Stimulated activated CD4-positive, alpha-beta T cell treated with anti-CD3 and anti-CD28 coated beads, Interleukin-15, amount 100 ng/mL, for 48 hours (primary cell): ENCODE measurements at places on chromosomes 2 and 18.

DNA sequence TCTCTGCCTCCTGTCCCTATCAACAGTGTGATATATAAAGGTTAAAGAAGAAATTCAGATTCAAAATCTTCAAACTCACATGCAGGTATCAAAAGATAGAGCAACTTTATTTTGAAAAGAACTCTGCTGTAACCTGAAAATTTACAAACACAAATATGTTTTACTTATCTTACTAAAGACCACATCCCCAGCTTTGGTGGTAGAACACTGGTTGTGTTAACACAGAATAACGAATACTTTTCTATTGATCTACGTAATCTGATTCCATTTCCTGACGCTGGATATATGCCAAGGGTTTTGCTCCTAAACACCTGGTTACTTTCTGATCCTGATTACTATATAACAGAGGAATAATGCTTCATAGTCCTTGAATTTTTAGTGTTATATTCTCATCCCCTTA lies 23.1 kb upstream of the SLC39A10 start:
- DNase-seq: no peak

DNA sequence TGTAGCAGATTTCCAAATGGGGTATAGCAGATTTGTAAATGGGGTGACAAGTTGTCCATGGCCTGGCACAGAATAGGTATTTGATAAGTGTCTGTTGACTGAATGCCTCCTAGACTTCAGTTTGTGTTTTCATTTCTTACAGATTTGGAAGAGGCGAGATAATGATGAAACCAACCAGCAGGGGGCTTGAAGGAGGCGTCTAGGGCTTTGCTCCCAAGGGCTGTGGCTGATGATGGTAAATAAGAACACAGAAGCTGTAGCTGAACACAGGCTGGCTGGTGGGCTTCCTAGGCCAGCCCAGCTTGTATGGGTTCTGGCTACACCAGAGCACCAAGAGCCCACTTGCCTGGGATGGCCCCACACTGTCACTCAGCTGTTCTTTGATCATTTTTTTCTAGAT lies 19.4 kb downstream of the SFTPB start:
- DNase-seq: no peak

GRCh38 chr2:139055202-139055601 lies 275.0 kb upstream of the NXPH2 start:
- no peak for DNase-seq

GRCh38 chr2:204261846-204262245 lies 283.4 kb upstream of the PARD3B start:
- DNase-seq: no peak

GRCh38 chr2:27806311-27807059 lies 35.0 kb downstream of the MRPL33 start:
- no peak for DNase-seq

- no peak for DNase-seq
These were observed 140.9 kb downstream of the CAPN13 start for GRCh38 chr2:30666266-30666874.

DNA sequence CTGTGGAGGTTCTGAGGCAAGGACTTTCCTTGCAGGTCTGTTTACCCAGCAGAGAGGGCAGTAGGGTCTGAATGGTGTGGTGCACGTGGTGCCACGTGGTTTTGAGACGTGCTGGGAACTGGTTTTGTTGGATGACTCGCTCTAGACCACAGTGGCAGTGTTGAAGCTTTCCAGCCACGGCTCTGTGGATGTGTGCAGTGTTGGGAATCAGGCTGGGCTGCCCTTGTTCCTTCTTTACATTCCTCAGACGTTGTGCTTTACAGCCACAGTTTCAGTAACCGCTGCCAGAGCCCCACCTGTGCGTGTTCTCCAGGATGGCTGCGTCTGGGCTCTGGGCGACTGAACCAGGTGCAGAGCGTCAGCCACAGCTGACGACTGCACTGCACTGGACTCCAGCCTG lies 8.2 kb downstream of the CTDP1 start:
- no peak for DNase-seq

GRCh38 chr2:235920216-235920865 lies 247.8 kb downstream of the GBX2 start:
- DNase-seq: no peak

GRCh38 chr2:46913471-46914381 lies 1.9 kb downstream of the MCFD2 start:
- no peak for DNase-seq

GRCh38 chr2:54605836-54606235 lies 117.6 kb upstream of the EML6 start:
- no peak for DNase-seq

GRCh38 chr2:60852282-60852860 lies 29.0 kb upstream of the REL start:
- no peak for DNase-seq

DNA sequence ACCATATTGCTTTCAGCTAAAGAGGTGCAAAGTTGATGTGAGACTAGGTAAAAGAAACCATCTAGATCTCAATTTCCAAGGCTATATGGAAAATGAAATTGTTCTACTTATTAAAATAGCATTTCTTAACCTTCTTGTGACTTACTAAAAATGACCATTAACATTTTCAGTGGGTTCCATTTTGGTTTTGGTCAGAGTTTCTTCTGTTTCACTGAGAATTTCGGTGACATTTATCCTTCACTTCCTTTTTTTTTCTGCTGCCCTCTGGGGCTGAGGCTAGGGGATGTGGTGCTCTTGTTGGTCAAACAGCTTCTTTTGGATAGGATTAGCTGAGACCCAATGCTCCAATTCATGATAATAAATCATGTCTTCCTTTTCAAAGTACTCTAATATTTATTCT lies 44.3 kb upstream of the REL start:
- no peak for DNase-seq

DNA sequence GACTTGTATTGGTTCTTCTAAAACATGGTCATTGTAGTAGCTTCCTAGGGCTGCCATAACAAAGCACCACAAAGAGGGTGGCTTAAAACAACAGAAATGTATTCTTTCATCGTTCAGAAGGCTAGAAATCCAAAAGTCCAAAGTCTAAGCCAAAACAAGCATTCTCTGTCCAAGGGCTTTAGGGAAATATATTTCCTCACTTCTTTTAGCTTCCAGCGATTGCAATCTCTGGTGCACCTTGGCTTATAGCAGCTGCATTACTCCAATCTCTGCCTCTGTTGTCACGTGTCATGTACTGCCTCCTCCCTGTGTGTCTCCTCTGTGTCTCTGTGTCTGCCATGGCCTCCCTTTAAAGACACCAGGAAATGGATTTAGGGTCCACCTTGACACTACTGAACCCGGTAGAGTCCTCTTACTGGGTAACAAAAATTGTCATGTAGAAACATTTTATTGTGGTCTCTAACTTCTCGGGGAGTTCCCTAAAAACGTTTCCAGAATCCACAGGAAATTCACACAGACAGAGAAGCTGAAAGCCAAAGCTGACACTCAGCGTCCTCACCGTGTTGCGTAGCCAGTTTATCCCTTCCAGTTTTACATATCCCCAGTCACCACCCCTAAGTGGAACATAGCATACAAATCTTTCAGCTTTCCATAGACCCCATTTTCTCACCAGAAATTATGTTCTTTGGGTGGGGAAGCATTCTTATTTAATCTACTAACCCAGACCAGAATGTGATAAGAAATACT lies 20.7 kb upstream of the TTN start:
- DNase-seq: no peak

DNA sequence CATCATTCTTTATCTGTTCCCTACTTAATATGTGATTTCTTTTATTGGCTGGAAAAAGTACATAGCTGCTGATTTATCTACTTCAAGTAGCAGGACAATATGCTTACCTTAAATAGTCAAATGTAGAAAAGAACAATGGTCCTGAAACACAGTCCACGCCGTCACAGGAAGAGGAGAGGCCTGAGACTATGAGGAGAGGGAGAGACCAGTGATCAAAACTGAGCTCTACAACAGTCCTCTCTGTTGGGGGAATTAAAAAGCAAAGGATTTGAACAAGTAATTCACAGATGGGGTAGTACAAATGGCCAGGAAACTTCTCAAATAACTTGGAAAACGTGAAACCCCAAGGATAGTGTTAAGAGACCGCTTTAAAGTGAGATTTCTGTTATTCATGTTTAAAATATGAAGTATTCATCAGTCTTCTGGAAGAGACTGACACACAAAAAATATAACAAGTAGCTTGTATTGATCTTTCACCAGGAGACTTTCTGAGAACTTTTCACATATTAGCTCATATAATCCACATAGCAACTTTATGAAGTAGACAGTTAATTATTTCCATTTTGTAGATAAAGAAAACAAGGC lies 20.2 kb downstream of the SCYGR8 start:
- DNase-seq: no peak

DNA sequence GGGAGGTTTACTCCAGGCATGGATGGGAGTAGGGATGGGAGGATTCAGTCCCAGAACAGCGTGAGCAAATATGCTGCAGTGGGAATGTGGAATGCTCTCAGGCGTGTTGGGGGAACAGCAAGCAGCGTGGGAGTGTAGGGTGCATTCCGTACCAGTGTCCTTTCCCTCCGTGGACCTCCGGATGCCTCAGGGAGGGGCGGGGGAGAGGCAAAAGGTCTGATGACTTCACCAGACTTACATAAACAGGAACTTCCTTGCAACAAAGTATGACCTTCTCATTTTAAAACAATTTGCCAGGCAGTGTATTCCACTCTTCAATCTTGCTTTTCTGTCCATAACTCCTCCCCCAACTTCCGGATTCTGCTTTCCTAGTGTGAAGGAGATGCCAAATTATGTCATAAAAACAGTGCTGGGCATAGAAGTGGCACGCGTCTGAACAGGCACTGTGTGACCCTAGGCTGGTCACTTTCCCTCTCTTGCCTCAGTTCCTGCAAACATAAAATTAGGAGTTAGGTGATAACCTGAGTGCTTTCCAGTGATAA lies 36.9 kb downstream of the RPL37A start:
- no peak for DNase-seq

DNA sequence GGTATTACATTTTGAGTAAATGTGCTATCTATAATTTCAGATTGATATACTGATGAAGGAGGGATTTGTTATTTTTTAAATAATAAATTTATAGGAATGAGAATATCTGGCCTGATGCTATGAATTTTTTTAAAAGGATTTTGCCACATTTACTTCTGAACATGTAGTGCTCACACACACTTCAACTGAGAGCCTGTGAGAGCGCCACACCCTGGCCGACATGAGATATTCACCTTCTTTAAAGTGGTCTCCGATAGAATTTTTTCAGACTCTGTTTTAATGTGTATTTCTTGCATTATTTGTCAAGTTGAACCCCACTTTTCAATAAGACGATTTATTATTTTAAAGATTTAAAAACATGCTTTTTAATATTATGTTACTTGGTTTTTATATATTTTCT lies 813.3 kb downstream of the DCC start:
- no peak for DNase-seq

GRCh38 chr2:31014516-31014915 lies 123.7 kb downstream of the GALNT14 start:
- DNase-seq: no peak

- no peak for DNase-seq
These were observed 100.9 kb downstream of the DPP10 start for GRCh38 chr2:114543236-114543766.

DNA sequence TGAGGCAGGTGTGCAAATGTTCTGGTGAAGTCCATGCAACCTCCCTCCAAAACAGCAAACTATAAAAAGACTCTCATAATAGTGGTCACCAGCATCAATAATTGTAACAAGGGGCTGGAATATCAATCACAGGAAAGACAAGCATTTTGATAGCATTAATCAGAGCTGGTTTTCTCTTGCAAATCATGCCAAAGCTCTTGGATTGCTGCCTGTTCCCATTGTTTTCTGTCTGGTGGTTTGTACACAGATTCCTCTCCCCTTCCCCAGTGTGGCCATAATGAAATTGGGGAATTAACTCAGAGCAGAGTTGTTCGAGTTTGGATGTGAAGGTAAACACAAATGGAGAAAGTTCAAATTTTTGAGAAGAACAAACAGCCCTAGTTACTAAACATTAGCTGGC lies 134.2 kb downstream of the CDCA7 start:
- DNase-seq: no peak

GRCh38 chr2:26191316-26192159 lies 18.6 kb downstream of the GAREM2 start:
- DNase-seq: no peak

- no peak for DNase-seq
These were observed 6.5 kb upstream of the PPP3R1 start for GRCh38 chr2:68258851-68259250.

- DNase-seq: no peak
These were observed 1.7 kb downstream of the EGR4 start for GRCh38 chr2:73291461-73292315.

- DNase-seq: no peak
These were observed 2786.5 kb downstream of the RPIA start for GRCh38 chr2:91477731-91478672.

DNA sequence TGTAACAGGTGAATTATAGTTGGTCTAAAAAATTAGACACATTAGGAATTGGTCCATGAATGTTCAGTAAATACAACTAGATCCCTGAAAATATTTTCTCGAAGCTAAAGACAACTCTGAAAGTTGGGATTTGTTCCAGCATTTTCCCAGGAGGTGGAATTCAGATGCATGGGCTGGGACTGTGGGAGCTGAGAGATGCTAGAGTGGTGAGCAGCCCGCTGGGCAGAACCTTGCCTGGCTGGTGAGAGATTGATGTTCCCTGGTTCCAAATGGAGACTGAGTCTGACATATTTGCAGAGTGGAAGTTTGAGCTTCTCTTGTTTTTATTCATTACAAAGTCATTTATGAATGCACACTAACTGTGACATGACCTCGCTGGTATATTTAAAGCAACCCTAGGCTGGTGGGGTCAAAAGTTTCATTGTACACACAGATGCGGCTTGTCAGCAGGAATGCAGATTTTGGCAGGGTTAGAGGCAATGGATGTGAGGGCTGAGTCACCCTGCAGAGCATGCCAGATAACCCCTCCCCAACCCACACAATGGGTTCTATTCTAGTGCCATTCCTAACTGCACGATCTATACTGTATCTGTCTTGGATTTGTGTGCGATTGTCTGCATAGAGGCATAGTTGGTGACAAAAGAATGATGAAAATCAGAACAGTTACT lies 23.5 kb upstream of the TMEM178A start:
- DNase-seq: no peak

DNA sequence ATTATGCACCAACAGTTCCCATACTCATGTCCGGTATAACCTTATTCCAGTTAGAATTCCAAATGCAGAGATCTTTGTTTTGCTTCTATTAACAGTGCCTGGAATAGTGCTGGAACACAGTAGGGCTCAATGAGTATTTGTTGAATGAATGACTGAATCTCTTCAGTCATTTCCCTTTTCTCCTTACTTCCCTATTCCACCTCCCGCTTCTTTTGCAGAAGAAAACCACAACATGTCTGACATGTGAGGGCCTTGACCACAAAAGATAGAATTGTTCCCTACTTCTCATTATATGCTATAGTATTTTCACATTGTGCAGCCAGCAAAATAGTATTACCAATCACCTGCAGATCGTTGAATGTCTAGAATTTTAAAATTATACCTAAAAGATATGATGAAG lies 19.5 kb upstream of the HNRNPLL start:
- DNase-seq: no peak

DNA sequence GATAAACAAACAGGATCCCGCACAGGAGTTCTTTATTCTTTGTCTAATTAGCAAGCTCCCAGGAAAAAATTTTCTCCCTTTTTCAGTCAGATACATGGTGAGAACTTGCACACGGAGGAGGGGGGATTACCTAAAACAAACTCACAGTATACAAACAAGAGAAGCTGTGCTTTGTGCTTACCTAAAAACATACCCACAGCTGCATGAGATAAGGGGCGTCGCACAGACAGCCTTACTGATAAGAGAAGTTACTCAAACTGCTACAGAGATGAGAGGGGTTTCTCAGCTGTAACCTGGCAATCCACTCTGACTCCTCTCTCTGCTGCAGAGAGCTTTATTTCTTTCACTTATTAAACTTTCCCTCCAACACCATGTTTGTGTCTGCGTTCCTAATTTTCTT lies 32.9 kb upstream of the ST3GAL5 start:
- no peak for DNase-seq
